ENCODE measurements at places on chromosomes 5 and 9. TPM values are rescaled to one million over a fixed set of nuclear protein-coding genes. Genes with fewer than 3 reads are reported as not detected.

- DNase-seq, result no peak
Measured at GRCh38 chr9:108860764-108861163, 1.3 kb upstream of the ACTL7A start.

DNA sequence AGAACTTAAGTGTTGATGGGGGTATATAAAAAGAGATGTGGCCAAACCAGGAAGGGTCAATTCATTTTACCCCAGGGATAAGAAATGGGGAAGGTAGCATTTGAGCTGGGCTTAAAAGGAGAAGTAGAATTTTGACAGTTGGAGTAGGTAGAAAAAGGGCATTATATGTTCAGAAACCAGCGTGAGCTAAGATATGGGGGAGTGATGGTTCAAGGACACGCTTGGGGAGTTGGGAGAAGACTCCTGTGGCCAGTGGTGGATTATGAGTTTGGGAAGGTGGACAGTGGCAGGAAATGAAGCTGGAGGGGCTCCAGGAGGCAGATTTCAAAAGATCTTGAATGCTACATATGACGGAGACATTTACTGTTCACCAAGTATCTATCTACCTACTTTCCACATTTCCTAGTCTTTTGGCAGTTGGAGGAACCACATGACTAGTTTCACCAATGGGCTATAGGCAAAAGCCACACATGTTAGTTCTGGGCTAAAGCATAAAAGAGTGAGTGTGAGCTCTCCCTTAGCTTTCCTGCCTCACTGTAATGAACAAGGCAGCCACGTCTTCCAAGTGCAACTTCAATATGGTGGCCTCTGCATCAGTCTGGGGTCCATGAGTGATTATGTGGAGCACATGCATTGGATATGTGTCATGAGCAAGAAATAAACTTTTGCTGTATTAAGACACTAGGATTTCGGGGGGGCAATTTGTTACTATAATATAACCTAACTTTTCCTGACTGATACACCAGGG is 15.7 kb upstream of the GSN start:
- no peak for DNase-seq

Gene KIF12
- not detected for total RNA-seq

Gene PALM2AKAP2
- 0.22 TPM for total RNA-seq

GRCh38 chr5:176166427-176166826 is 71.8 kb upstream of the SIMC1 start:
- DNase-seq, result no peak

DNA sequence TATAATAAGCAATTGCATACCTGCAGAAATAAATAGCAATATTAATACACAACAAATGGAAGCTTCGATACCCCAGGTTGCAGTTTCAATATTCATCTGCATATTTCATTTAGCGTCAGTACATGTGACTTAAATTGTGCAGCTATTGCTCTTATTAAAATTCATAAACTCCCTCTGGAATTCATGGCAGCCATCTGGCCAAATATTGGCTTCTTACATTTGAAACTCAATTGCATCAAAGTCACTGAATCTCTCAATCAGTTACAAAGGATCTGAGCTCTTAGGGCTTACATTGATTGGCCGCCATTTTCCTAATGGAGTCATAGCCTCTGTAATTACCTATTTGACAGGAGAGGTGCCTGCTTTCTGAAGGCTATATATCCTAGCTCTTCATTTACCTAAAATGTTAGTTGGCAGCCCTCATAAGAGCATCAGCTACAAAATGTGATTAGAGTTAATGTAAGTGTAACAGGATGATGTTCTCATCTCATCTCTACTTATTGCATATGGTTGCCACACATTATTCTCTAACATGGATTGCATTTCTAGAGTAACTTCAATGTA is 453.5 kb downstream of the CAAP1 start:
- DNase-seq, result no peak

DNA sequence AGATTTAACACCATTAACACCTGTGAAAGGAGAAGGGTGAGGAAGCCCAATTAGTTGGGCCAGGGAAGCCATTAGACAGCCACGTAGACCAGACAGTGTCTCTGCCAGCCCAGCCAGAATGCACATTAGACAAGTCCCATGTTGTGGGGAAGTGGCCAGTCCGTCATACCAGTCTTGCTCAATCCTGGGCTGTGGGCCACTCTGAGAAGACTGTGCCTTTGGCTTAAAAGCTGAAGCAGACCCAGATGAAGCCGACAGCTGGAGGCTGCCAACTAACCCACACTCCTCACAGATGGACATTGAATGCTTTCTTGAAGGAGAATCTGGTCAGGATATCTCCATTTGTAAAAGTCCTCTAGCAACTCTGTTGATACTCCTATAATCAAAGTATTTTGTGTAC is 128.5 kb downstream of the CHSY3 start:
- no peak for DNase-seq

DNA sequence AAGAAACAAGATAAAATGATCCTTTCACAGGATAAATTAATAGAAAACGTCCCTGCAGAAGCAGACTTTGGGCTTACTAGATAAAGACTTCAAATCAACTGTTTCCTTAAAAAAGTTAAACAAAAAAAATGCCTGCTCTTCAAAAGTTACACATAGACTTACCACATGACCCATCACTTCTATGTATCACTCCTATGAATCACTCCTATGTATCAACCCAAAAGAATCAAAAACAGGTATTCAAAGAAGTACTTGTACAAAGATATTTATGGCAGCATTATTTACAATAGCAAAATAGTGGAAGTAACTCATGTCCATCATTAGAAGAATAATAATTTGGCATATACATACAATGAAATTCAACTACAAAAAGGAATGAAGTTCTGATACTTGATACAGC is 56.3 kb upstream of the PRDM9 start:
- no peak for DNase-seq

Gene SLC45A2
- total RNA-seq, result under 0.01 TPM

Data from lung microvascular endothelial cell (primary cell).